ENCODE measurements at places on chromosomes 13 and 19.
A peak's percentile ranks its signal among the peaks of the same experiment; 100 is the strongest.

GRCh38 chr13:109093998-109094397 lies 464.6 kb downstream of the MYO16 start:
- DNase-seq: no peak

DNA sequence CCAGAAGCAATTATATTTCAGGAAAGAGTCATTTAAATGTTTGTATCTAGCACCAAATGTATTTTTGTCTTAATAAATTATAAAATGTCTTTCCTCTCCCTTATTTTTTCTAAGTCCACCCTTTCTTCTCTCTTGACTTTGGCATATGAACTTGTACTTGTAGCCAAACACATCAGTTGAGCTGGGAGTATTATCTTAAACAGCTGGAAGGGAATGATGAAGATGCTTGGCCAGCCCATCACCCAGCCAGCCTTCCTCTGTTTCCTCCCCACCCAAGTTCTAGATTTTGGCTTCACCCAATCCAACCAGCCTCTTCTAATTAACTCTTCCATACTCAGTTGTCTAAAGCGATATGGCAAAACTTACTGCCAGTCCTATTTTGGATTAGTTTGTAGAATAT lies 272.5 kb downstream of the ENOX1 start:
- DNase-seq: no peak

GRCh38 chr19:11434703-11435056 lies 241 bp downstream of the ODAD3 start:
- no peak for DNase-seq

- no peak for DNase-seq
Measured at GRCh38 chr19:7267792-7268704, 26.2 kb downstream of the INSR start.

DNA sequence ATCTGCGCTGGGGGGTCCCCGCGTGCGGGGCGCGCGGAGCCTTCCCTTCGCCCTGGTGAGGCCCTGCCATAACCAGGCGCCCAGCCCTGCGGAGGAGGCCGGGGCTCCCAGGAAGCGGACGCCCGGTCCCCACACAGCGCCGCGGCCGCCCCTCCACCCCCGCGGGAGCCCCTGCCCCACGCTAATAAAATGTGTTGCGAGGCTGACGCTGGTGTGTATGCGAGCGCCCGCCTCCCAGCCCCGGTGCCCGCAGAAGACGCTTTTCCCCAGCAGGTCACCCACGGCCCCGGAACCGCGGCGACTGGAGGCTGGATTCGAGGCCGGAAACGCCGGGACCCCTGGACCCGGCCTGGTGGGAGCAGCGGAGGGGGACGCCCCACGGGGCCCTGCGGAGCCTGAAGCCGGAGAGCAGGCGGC lies 12.1 kb upstream of the CDC34 start:
- no peak for DNase-seq

- DNase-seq: no peak
Measured at GRCh38 chr19:55676383-55676782, 1.4 kb downstream of the EPN1 start.

DNA sequence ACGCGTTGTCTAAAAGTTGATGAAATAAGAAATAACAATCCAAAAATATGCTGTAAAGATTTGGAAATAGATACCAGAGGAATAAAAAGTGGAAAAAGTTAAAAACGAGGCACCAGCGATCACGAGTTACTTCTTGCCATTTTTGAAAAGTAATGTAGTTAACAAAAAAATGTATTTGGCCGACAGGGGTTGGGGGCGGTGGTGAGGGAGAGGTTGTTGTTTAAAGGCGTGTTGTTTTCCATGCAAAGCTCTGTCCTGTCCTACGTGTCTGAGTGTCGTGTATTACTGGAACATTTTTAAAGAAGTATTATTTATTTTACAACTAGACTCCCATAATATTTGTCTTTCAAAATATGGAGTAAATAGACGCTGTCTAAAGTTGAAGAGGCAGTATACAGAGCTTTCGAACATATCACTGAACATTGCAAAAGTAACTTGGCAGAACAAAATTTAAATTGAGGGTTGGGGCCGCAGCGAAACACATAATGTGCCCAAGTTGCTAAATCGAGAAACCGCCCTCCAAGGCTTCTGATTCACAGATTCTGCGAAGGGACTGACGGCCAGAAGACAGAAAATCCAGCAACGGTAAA lies 823 bp downstream of the FBXO17 start:
- DNase-seq: no peak

- DNase-seq: peak; percentile 58
Measured at GRCh38 chr13:110525328-110526319, 35.9 kb downstream of the RAB20 start.

DNA sequence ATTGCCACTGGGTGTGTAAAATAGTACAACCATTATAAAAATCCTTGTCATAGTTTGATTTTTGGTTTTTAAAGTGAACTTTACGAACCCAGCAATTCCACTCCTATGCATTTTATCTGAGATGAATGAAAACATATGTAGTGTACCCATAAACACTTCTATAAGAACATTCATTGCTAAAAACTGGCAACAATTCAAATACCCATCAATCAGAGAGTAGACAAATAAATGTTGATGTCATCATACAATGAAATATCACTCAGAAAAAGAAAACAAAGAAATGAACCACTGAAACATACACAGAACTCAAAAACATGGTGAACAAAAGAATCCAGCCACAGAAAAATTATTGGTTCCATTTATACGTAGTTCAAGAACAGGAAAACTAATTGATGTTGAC lies 202.3 kb downstream of the ABCC4 start:
- no peak for DNase-seq

DNA sequence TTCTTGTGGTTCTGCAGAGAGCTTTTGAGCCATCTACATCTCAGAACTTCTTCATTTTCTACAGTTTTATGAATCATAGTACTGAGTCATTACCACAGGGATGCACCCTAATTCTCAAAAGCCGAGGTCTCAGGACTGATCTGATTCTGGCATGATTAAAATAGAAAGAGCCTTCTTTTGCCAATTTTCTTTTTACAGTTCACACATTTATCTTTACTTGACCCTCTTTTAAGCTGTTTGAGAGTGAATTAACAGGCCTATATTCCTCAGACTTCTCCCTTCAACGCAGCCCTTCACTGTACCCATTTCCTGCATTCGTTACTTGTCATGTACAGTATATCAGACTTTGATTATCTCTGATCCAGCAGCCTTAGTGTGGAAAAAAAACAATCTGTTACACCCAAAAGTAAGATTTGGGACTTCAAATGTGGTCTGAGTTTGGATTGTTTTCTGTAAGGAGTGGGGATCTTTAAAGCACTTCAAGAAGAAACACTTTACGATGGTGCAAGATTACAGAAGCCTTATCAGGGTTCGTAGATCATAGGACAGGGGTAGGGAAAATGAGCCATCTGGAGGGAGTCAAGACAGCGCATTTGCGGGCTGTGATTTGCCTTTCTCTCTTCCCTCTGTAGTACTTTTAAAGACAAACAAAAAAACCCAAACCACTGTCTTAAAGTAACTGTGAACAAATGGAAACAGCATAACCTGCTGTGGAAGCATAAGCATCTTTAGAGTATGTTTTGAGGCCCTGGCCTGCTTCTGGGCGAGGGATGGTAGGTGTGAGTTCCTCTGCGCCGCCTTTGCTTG lies 15.3 kb upstream of the GPR183 start:
- peak; percentile 59 for DNase-seq

DNA sequence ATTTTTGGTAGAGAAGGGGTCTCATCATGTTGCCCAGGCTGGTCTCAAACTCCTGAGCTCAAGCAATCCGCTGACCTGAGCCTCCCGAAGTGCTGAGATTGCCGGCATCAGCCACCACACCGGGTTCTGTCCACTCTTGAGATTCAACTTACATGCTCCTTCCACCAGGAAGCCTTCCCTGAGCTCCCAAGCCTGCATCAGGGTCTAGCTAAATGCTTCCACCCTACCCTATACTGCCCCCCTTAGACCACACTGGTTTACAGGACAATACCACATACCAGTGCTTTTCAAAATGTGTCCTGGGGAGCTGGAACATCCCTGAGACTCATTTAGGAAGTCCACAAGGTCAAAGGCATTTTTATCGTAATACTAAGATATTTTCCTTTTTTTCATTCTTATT lies 15.1 kb upstream of the CACNG8 start:
- no peak for DNase-seq

GRCh38 chr13:98824376-98825160 lies 72.1 kb upstream of the SLC15A1 start:
- no peak for DNase-seq

DNA sequence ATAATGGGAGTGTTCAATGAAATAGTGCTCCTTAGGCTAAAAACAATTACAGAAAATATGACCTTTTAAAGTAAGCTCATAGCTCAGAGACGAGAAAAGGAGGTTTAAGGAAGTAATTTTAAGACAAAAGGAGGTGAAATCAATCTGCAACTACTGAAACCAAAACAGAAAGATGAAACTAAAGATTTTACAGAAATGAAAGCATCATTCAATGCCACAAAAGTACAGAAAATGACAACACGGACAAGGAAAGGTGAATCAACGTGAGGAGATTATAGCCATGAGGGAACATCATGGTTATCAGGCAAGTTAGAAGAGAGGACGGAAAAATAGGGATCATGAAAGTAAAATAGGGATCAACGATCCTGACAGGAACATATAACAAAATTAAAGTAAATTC lies 745.2 kb downstream of the PCDH17 start:
- DNase-seq: peak; percentile 1

DNA sequence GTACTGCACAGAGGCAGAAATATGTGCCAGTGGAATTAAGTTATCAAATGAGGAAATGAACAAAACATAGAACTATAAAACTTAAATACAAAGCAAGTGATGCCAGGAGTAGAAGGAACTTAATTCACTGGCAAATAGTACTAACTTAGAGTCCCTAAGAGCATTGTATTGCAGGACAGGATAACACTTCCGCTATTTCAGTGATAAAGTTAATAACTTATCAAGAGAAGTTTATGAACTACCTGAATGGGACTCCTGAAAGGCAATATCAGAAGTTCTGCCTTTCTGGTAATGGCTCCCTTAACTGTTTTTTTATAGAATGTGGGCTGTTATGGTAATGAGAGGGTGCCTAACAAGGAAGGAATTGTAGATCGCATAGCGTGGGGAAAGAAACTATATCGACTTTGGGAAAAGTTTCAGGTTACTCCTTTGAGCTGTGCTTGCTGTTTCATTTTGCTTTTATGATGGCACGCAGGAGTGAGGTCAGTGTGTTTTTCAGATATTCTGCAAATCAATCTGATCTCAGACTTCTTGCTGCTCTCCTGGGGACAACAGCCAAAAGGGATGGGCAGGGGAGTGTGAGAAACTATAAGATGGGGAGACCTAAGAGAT lies 95.3 kb upstream of the MLNR start:
- no peak for DNase-seq

- DNase-seq: no peak
Measured at GRCh38 chr19:31436121-31436776, 87.0 kb upstream of the TSHZ3 start.

DNA sequence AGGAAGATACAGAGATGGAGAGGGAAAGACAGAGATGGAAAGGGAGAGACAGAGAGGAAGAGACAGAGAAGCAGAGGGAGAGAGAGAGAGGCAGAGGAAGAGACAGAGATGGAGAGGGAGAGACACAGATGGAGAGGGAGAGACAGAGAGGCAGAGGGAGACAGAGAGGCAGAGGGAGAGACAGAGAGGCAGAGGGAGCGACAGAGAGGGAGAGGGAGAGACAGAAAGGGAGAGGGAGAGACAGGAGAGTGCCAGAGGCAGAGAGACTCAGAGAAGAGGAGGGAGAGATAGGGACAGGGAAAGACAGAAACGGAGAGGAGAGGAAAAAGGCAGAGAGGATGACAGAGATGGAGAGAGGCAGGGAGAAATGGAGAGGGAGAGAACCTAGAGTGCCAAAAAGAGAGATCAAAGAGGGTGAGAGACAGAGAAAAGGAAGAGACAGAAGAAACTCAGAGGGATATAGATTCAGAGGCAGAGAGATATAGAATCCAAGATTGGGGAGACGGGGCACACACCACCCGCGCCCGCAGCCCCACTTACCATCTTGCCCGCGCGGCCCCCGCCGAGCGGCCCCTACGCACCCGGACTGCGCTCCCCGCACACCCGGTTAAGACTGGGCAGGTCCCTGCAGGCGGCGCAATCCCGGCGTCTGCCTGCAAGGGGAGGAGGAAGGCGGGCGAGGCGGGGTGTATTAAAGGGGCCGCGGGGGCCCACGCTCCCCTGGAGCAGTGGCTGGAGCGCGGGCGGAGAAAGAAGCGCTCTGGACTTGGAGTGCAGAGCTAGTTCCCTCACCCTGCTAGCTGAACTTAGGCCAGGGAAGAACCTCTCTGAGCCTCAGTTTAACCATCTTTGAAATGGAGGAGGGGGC lies 10.7 kb downstream of the TM6SF2 start:
- DNase-seq: peak; percentile 44
